Vagina (tissue), 2 donors: ENCODE measurements at places on chromosomes 7 and 10.

GRCh38 chr10:91345716-91346115 is 64.4 kb upstream of the HECTD2 start:
- no peak for DNase-seq

- DNase-seq = no peak
Measured at GRCh38 chr10:123485341-123485960, 180.7 kb upstream of the GPR26 start.

GRCh38 chr7:114720725-114721124 is 201.2 kb upstream of the MDFIC start:
- DNase-seq = no peak

- no peak for DNase-seq
Measured at GRCh38 chr7:29194206-29194593, 375 bp upstream of the CHN2 start.

DNA sequence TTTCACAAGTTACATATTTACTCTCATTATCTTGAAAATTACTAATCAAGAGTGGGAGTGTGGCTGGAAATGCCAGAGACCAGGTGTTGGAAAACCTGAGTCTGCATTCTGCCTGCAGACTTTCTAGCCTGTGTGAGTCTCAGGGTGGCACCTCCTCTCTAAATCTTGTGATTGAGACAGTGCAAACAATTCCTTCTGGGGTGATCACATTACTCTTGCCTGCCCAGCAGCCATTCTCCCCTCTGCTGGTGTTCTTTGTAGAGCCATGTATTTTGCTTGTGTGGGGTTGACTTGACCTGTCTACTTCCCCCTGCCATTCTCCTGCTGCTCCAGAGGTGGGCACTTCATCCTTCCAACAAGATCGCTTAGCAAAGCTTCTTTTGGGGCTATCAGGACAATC is 101.1 kb downstream of the RAPGEF5 start:
- no peak for DNase-seq

- no peak for DNase-seq
Measured at GRCh38 chr10:44243851-44244510, 140.9 kb downstream of the CXCL12 start.

- no peak for DNase-seq
Measured at GRCh38 chr7:43058271-43059066, 54.0 kb upstream of the HECW1 start.

DNA sequence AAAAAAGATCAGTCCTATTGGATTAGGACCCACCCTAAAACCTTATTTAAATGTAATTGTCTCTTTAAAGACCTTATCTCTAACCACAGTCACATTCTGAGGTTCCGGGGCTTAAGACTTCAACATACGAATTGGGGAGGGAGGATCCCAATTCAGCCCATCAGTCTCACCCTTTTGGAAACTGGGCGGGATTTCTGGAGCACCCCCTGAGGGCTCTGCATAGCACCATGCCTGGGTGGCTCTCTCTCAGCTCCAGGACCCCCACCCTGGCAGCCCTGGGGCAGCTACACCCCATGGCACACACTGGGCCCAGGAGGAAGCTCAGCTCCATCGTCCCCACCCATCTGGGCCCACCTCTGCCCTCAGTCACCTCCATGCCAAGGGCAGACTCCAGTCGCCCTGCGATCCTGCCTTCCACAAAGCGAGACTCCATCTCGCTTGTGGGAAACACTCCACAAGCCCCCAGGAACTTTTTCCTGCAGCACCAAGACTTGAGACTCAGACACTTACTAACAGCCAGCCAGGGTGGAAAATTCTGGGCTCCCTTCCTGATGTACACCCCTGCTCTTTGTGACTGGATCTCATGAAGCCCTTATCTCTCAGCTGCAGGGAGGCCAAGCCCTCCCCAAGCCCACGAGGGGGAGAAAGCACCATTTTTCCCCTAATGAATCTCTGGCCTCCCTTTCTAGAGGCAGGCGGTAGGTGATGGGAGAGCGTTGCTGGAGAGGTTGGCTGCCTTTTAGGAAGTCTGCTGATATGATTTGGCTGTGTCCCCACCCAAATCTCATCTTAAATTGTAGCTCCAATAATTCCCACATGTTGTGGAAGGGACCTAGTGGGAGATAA is 90.8 kb upstream of the KDM7A start:
- no peak for DNase-seq
